ENCODE measurements at places on chromosomes 1 and 21.

- no peak for DNase-seq
Observed at GRCh38 chr1:54081306-54082270, 28.2 kb downstream of the TCEANC2 start.

DNA sequence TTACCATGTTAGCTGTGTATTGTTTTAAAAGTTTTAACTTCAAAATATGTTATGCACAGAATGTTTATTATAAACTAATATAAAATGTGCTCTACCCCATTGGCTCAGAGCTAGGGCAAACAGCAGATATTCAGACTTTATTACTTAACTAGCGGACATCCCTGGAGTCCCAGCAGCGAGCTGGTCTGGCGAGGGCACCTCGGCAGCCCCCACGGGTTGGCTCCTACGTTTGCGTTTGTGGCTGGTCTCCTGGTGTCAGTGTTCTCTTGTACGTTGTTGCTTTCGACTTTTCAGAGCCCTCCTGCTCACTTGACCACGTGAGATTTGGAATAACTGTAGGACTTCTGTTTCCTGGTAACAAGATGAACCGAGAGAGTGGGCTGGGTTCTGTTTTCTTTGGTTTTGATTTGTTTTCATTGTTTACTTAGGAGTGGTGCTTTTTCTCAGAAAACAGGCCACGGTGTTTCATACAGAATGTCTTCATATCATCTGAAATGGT, 44.5 kb downstream of the CBS start:
- no peak for DNase-seq

DNA sequence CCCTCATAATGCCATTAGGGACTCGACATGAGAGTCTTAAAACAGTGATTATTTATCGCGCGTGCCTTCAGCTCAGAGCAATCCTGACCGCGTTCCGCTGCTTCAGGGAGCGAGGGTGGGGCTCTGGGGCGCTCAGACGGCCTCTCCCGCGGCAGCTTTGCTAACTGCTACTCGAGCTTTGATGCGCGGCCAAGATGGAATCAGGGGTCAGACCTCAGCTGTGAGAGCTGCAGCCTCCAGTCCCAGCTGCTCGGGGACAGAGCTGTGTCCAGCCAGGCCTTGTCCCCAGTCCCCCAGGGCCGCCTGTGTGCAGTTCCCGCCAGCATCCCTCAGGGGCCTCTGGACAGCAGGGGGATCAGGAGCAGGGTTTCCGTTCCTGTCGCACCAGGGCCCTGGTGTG, 104.6 kb upstream of the TTC34 start:
- no peak for DNase-seq

GRCh38 chr1:119275145-119276134, 93.1 kb upstream of the HAO2 start:
- DNase-seq, result peak; percentile 28

DNA sequence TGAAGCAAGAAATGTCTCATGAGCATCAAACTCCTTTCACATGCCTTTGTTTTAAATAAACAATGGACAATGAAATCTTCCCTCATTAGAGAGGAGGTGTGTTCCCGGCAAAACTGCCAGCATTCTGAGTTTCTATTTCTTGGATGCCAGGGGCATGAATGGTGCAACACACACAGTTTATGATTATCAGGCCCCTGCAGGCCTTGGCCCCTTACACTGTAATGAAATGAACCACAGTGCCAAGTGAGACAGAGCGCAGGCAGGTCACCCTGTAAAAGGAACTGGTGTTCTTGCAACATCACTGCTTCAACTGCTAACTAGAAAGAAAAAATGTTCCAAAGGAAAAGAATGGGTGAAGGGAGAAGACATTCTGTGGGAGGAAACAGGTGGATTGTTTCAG, 3.8 kb upstream of the PIGC start:
- DNase-seq, result no peak

DNA sequence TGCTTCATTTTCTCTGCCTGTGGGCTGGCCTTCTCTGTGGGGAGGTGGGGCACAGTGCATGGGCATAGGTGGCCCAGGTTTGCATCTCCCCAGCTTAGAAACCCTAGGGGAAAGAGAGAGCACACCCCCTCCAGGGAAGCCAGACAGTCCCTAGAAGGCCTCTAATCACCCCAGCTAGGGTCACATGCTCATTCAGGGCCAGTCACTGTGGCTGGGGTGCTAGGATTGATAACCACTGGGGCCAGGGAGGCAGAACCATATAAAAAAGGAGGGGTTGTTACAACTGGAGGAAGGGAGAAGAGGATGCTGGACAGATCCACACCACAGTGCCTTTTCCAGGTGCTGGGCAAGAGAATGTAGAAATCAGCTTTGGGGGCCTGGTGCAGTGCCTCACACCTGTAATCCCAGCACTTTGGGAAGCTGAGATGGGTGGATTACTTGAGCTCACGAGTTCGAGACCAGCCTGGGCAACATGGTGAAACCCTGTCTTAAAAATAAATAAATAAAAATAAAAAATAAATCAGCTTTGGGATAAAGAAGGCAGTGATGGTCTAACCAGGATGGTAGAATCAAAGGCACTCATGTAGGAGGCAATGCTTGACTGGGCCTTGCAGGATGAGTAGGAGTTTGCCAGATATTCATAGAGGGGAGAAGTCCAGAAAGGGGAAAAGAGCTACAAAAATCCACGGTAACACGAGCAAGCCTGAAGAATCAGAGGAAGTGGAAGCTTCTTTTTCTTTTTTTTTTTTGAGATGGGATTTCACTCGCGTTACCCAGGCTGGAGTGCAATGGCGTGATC, 19.5 kb downstream of the FBLIM1 start:
- DNase-seq, result no peak

DNA sequence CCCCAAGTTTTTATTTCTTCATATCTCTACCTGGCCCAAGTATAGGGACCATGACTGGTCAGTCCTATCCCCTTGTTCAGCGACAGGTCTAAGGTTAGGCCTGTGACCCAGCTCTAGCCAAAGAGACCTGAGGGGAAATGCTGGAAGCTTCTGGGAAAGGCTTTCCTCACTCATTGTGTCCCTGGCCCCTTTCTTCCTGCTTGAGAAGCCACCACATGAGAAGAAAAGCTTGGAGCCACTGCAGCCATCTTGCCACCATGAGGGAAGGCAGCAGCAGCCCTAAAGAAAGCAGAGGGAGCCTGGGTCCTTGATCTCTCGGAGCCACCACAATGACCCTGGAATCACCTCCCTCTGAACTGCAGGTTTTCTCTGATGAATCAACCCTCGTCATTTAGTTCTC, 43.4 kb downstream of the ATF3 start:
- DNase-seq, result no peak

DNA sequence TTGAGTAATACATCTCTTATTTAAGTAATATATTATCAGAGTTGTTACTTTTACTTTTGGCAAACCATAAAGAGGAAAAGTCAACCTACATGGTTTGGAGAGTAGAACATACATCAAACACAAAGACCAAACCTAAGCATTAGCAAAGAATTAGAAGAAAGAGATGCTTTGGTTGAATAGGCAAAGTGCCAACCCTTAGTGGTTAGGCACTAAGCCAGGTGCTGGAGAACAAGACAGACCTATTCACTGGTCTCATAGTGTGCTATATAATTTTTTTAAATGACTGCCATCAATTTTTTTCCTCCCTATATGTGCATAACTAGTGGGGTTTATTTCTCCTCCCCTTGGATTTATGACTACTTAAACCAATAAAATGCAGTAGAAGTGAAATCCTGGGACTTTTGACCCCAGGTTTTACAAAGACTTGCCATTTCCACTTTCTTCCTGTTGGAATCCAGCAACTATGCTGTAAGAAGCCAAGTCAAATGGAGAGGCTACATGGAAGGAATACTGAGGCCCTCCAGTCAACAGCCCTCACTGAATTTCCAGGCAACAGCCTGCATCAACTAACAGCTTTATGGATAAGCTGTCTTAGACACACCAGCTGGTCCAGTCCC, 69.8 kb upstream of the HAO2 start:
- no peak for DNase-seq

- DNase-seq, result no peak
Observed at GRCh38 chr1:58308206-58308605, 238.3 kb downstream of the OMA1 start.

- DNase-seq, result no peak
Observed at GRCh38 chr1:14245954-14246353, 352.5 kb upstream of the KAZN start.

DNA sequence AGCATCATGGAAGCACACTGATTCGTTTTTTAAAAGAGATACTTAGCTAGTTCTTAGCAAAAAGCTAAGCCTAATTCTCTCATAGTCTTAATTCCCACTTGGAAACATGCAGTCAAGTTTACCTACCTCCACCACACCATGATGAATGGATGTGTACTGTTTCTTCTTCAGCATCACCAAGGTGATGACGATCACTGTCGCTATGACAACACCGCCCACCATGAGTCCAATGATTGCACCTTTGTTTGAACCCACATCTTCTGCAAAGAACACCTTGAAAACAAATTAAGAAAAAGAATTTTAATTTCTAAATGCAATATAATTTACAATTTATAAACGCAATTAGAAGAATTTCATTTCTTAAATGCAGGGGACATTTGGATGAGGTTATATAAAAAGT, 156.8 kb downstream of the GABPA start:
- no peak for DNase-seq

DNA sequence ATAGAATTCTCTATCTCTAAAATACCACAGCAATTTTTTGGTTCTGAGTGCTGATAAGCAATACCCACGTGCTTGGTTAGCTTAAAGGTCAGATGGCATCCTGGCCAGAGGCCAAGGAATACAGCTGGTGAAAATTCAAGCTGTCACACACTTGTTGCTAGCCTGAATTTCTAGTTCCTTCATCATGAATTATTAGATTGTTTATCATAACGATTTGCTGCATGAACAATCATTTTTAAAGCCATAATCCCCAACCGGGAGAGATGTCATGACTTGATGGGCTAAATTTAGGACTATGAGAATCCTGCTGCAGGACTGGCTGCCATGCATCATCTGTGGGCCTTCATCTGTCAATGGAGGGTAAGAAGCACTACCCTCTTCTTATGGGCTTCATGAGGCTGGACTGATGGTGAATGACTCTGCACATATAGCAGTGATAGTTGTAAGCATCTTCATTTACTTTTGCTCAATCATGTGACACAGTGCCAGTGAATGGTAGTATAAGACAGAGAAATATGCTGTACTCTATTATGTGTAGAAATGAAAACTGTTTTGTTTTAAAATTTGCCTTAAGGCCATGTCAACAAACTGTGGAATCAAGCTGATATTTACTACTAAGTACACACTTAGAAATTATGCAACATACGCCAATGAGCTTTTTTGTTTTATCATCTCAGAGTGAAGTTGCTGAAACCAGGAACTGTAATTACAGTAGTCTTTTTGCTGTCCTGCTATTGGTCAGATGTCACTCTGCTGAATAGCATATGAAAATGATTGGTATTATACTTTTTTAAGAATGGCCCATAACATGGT, 80.5 kb upstream of the RALGPS2 start:
- no peak for DNase-seq

- no peak for DNase-seq
Observed at GRCh38 chr1:153750026-153750995, 22.5 kb downstream of the INTS3 start.

DNA sequence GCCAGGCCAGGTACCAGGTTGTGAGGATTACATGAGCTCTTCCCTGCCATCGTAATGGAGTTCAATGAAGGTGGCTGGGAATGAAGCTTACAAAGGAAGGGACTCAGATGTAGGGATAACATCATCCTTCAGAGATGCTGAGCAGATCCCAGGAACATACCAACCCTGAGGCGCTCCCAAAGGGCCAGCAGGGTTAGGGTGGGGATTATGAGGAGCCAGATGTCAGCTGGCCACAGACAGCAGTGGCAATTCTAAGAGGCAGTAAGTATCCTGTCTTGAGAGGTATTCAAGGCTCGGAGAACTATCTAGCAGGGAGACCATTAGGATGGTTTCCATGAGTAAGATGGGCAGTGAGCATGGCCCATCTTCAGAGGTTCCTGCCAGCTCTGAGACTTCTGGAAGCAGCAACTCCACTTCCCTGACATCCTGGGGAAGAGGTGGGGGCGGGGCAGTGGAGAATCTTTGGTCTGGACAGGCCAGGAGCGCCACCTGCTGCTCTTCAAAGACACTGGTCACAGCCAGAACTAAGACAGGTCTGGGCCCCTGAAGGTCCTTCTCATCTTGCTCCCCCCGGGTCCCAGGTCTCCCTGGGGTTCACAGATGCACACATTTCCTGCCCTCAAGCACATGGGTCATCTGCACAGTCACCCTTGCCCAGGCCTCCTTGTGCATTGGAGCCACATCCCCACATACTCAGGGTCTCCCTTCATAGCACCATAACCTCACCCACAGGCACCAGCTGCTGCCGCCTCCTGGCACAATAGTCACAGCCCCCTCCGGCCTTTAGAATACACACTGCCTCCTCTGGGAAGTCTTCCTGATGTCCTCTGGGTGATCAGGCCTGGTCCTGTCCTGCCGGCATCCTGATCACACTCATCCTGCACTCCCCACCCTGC, 2.7 kb upstream of the SDC3 start:
- no peak for DNase-seq

DNA sequence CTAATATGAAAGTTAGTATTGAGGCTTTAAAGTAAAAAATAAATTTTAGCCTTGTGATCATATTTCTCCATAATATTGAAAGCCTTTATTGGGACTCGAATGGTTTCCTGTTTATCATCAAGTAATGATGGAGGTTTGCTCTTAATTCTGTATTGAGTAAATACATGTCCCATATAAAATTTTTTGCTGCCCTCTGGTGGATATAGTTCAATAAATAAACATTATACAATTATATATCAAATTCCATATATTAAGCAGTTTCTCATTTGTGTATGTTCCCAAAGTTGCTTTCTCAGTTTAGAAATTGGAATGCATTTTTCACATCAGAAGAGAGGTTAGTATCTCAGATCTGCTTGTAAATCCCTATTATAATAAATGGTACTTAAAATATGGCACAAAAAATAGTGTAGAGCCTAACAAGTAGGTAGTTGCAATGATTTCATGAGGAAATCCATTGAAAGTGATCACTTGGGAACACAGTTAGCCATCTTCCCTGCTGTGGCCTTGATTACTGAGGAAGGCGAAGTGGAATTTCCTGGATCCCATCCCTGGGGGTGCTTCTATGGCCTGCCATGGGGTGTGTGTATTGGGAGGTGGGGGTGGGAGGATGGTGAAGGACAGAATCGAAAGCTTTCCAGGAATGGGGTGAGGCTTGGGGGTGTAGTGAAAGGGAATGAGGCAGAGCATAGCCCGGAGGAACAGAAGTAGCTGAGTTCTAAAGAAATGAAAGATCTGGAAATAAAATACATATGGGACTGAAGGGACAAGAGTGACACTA, 84.1 kb upstream of the C21orf91 start:
- DNase-seq, result peak; percentile 60

- DNase-seq, result no peak
Observed at GRCh38 chr1:207025146-207025880, 7.2 kb downstream of the C1orf116 start.

DNA sequence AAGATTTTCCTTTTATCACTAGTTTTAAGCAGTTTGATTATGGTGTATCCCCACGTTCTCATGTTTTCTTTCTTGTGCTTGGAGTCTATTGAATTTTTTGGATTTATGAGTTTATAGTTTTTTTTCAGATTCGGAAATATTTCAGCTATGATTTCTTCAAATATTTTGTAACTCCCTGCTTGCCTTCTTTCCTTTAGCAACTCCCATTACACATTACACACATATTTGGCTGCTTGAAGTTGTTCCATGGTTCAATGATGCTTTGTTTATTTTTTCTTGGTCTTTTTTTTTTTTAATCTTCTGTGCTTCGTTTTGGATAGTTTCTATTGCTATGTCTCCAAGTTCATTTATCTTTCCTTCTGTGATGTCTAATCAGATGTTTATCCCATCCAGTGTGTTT, 48.5 kb upstream of the WARS2 start:
- no peak for DNase-seq

- no peak for DNase-seq
Observed at GRCh38 chr1:152442765-152443164, 28.7 kb upstream of the CRNN start.
